Foreskin keratinocyte (primary cell): ENCODE measurements at places on chromosomes 16 and 17.

DNA sequence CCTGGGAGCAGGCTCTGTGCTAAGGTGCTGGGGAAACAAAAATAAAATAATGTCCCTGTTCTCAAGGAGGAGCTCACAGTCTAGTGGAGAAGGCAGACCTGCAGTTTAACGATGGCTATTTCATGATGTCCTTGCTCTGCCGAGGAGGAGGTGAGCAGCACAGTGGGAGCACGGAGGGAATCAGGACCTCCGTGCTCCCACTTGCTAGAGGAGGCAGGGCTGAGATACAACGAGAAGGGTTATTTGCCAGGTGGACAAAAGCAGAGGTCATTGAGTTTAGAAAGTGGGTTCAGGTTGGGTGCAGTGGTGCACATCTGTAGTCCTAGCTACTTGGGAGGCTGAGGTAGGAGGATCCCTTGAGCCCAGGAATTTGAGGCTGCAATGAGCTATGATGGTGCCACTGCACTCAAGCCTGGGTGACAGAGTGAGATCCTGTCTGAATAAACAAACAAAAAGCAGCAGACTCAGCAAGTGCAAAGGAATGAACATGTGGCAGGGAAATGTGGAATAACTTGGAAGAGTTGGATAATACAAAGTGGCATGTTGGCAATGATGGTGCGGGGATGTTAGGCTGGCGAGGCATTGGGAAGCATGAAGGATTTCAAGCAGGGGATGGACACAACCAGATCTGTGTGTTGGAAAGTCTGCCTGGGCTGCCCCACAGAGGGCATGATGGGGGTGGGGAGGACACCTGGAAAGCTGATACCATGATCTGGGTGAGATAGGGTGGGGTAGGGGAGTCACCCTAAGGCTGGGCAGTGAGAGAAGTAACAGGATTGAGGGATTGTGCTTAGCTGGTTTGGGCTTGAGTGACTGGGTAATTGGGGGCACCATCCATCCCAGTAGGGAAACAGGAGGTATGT is 12.8 kb upstream of the TNS4 start:
- DNase-seq, result no peak

DNA sequence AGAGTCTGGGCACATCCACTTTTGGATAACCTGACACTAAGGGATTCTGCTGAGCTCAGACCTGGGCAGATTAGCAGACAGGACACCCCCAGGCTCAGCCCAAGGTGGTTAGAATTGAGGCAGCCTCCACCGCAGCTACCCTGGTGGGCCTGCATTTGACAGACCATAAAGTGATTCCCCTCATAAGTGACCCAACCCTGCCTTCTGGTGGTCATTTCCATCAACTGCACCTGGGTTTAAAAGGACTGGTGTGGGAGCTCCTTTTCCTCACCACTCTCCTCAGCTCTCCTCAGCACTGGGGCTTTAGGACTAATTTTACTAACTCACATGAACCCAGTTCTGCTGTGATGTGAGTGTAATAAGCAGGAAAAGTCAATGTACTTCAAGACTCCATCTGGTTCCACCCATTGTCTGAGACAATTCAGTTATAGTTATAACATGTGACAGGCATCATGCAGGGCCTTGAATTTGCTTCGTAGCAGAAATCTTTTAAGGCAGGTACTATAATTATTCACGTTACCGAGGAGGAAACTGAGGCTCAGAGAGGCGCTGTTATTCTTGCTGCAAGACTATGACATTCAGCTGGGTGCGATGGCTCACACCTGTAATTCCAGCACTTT is 42.5 kb downstream of the MYH3 start:
- no peak for DNase-seq

DNA sequence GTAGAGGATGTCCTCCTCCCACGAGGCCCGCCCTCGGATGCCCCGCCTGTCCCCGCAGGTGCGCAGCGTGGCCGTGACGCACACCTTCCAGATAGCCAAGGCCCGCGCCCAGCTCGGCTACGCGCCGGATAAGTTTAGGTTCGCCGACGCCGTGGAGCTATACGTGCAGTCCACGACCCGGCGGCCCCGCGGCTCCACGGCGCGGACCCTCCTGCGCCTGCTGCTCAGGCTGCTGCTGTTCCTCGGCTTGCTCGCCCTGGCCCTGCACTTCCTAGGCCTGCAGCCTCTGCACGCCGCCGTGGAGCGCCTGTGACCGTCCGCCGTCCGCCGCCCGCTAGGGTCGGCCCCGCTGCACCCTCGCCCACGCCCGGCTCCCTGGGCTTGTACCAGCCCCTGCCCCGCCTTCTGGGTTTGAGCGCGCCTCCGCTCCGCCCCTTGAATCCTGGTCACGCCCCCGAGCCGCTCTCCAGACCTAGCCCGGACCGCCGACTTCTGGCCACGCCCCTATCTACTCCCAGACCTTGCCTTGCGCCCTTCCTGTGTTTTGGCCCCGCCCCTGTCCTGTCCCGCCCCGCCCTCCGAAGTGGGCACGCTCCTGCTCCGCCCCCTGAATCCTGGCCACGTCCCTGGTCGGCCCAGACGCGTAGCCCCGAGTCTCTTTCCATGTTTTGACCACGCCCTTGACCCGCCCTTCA is 15.8 kb upstream of the EEF2K start:
- DNase-seq, result peak; percentile 60

- no peak for DNase-seq
Measured at GRCh38 chr16:25716186-25716585, 24.4 kb downstream of the HS3ST4 start.

GRCh38 chr16:74997042-74997491 is 1.8 kb upstream of the ZNRF1 start:
- DNase-seq, result no peak

DNA sequence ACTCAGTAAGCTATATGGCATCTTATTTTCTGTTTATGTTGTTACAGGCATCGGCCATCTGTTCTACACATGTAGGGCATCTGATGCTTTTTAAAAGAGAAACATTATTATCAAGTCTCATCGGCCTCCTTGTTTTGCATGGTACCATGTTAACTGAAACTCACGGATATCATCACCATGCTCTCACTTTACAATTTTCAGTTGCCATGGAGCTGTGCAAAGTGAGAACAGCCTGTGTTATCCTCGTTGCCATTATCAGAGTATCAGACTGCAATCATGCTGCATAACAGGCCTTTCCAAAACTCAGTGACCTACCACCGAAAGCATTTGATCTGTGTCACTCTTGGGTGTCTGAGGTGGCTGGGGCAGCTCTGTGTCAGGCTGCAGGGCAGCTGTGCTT is 110.3 kb downstream of the C17orf67 start:
- DNase-seq, result no peak

- no peak for DNase-seq
Measured at GRCh38 chr16:21964353-21964752, 11.2 kb downstream of the UQCRC2 start.

DNA sequence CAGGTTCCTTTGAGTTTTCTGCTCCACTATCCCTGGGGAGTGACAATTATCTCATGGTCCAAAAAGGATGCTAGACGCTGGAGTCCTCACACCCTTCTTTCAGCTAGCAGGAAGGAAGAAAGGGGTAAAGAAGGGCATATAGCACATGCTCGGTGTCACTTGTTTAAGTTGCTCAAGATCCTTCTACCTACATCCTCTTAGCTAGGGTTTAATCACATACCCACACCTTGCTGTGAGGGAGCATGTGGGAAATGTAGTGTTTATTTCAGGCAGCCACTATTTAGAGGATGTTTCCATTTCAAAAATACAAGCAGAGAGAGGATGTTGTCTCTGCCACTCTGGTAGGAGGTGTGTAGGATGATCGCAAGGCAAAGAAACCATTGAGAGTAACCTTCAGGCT is 4.5 kb downstream of the PRKCB start:
- DNase-seq, result no peak

- no peak for DNase-seq
Measured at GRCh38 chr16:85856585-85856984, 42.4 kb upstream of the IRF8 start.

DNA sequence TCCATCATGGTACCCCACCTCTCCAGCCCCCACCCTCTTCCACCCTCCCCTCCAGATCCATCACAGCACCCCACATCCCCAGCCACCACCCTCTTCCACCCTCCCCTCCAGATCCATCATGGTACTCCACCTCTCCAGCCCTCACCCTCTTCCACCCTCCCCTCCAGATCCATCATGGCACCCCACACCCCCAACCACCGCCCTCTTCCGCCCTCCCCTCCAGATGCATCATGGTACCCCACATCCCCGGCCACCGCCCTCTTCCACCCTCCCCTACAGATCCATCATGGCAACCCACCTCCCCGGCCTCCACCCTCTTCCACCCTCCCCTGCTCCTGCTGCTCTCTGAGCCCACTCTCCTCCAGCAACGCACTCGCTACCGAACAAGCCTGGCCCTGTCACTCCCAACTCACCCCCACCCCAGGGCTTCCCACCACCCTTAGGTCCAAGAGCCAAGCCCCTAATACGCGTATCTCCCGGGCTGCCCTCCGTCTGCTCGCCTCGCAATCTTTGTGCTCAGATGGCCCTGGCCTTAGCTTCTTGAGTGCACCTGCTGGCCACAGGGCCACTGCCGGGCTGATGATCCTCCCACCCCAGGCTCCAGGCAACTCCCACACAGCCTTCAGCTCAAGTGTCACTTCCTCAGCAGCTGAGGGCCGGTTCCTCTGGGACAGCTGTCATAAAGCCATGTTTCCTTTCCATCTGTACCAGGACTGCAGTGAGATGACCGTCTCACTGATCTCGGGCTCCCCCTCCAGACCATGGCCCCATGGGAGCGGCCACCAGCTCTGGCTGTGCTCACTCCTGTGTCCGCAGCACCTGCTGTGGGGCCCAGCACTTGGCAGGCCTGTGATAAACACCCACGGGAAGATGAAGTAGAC is 25.5 kb downstream of the KDM8 start:
- DNase-seq, result no peak

DNA sequence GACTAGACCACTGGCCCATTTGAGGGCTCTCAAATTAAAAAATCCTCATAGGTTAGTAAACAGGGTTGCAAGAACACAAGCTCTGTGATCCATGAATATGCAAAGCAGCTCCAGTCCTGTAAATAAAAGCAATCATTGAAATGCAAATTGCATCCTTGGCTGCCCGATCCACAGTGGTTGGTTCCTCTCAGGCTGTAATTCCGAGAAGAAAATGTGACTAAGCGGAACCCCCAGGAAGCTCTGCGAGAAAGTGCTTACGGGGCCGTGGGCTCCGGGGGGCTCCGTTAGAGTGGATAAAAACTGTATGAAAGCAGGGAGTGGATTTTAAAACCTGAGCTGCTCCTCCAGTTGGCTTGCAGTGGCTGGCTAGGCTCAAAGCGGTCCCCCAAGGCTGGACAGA is 2.5 kb downstream of the GPRC5B start:
- no peak for DNase-seq

- DNase-seq, result no peak
Measured at GRCh38 chr16:569445-570254, at the start of gene PIGQ. Gene PIGQ (plus strand): TSS chr16:569968. CDS start chr16:574075, 4,107 bp downstream.

DNA sequence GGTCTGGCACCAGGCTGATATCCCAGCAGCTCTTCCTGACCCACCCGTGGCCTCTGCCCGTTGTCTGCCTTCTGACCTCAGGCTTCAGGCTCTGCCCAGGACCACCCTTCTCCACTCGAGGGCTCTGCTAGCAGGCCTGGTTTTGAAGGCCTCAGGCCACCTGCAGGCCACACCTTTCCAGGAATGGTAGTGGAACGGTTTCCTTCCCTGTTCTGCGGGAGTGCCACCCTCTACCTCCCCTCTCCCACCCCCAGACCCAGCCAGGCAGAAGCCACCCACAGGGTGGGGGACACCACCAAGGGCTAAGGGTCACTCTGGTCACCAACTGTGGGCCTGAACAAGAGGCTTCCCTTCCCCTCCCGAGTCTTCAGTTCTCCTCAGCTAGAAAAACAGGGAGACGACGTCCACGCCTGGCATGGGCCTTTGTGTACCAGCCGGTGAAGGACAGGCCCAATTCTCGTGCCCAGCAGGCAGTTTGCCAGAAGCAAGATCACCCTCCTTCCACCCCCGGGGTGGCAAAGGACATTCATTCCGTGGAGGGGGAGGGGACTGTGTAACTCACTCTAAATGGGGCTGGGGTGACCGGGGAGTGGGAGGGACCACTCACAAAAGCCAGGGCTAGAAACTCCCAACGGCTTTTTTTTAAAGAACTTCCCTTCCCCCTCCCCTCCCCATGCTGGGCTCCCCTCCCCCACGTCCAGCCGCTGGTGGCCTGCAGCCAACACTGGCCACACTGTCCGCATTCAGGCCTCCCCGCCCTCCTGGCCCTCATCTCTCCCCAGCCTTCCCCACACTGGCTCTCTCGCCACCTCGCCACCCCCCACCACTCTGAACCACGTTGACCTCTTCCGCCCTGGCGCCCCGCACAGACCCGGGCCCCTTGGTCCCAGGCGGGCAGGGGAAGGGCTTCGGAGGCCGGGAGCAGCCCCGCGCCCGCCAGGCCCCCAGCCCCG is 7.7 kb downstream of the CBX4 start:
- DNase-seq, result no peak

GRCh38 chr16:89710709-89711564 is 9.4 kb upstream of the SPATA2L start:
- no peak for DNase-seq

GRCh38 chr16:649631-650030 is 466 bp downstream of the WDR90 start:
- DNase-seq, result no peak
